ENCODE measurements at places on chromosomes 3 and 15. TPM values are rescaled to one million over a fixed set of nuclear protein-coding genes. Genes with fewer than 3 reads are reported as not detected.

- DNase-seq, result no peak
Measured at GRCh38 chr15:84772467-84772866, 24.1 kb downstream of the ZNF592 start.

DNA sequence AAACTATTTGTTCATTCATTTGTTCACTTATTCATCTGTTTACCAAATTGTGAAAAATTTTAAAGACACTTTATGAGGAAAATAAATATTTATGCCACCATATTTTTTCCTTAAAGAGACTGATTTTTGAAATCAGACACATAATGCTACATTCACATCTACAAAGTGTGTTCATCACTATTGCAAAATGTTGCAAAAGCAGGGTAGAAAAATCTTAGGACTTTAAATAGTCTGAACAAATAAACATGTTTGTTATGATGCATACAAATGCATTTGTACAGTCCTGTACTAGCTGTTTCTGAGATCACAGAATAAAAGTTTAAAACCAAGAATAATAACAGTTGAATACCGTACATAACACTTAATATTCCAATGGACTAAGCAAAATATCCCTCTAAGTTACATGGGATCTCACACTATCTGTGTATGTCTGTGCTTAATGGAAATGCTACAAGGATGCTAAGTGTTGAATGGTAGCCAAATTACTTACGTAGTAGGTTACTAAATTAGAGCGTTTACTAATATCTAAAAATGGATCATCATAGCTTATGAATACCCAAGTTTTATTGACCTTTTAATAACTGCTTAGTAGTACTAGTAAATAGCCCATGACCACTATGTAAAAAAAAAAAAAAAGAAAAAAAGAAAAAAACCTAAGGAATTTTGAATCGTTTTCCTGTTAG lies 25.1 kb downstream of the ATP11B start:
- DNase-seq, result no peak

DNA sequence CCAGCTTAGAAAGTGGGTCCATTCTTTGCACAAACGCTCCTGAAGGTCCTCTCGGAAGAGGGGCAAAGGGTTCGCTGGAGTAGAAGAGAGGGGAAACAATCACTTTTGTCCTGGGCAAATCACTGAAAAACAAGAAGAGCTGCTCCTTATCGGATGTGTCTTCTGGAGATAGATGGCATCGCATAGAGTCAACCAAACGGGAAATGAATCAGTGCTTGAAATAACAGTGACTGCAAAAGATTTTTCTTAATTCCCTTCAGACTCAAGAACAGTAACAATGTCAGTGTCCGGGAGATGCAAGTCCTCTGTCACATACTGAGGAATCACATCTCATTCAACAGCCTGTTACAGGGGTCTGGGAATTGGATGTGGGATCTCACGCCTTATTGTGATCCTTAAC lies 78.8 kb upstream of the PCSK6 start:
- DNase-seq, result no peak

DNA sequence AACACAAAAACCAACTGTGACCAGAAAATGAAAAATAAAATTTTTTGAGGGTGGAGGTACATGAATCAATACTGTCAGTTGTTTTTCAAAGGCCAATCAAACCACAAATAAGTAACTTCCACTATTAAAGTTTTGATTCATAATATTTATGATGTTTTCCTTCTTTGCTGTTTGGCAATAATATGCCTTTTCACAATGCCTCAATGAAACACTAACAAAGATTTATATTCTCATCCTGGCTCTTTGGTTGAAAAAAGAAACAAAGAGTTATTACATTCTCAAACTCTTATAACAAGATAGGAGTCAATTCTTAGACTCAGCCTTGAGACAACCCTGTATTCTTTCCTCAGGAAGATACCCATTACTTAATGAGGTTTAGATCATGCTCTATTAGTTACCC lies 63.1 kb downstream of the C3orf70 start:
- DNase-seq, result no peak

DNA sequence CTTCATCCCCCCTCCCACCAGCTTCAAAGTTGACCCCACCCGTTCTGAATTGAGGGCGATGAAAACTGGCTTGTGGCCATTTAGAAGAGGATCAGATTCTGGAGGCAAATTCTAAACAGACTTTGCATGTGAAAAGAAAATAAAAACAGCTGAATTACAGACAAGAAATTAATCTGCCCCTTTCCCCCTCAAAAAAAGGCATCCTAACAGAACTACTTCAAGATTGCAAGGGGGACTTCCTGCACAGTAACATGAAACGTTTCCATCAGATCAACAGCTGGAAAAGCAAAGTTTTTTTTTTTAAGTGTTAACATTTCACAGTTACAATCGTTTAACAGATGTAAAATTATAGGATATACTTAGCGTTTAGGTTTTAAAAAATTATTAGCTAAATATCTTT lies 229.3 kb downstream of the RORA start:
- no peak for DNase-seq

- DNase-seq, result no peak
Measured at GRCh38 chr15:56608140-56608778, 125.0 kb downstream of the ZNF280D start.

- DNase-seq, result no peak
Measured at GRCh38 chr3:142941373-142942123, 21.9 kb downstream of the PAQR9 start.

DNA sequence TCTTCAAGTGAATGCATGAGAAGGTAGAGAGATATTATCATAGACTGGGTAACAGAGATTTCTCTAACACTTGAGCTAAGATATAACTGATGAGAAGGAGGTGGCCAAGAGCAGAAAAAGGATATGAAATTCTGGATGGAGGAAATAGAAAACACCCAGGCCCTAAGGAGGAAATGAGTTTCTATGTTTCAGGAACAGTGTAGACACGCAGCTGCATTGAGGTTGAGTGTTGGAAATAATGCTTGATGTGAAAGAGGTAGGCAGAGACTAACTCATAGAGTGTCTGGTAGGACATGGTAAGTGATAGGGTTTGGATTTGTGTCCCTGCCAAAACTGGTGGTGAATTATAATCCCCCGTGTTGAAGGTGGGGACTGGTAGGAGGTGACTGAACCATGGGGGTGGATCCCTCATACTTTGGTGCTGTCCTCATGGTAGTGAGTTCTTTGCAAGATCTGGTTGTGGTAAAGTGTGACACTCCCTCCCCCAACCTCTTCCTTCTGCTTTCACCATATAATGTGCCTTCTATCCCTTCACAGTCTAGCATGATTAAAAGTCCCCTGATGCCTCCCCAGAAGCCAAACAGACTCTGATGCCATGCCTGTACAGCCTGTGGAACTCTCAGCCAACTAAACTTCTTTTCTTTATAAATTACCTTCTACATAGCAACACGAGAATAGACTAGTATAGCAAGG lies 787.3 kb downstream of the EDEM1 start:
- DNase-seq, result no peak

- no peak for DNase-seq
Measured at GRCh38 chr3:36525115-36525801, 145.0 kb downstream of the STAC start.

DNA sequence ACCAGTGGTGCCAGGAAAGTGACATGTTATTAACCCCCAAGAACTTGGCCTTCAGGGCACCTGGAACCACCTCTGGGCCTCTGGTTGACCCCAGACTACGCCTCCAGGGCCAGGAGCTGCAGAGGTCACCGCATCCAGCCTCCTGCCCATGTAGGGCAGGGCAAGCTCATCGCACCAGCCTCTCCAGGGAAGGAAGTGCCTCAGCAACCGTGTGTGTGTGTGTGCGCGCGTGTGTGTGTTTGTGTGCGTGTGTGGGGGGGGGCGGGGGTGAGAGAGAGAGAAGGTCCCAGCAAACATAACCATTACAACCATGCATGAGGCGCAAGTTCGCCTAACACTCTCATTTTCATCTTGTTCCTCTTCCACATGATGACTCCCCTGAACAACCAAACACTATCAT lies 31.8 kb downstream of the RAB6B start:
- no peak for DNase-seq

DNA sequence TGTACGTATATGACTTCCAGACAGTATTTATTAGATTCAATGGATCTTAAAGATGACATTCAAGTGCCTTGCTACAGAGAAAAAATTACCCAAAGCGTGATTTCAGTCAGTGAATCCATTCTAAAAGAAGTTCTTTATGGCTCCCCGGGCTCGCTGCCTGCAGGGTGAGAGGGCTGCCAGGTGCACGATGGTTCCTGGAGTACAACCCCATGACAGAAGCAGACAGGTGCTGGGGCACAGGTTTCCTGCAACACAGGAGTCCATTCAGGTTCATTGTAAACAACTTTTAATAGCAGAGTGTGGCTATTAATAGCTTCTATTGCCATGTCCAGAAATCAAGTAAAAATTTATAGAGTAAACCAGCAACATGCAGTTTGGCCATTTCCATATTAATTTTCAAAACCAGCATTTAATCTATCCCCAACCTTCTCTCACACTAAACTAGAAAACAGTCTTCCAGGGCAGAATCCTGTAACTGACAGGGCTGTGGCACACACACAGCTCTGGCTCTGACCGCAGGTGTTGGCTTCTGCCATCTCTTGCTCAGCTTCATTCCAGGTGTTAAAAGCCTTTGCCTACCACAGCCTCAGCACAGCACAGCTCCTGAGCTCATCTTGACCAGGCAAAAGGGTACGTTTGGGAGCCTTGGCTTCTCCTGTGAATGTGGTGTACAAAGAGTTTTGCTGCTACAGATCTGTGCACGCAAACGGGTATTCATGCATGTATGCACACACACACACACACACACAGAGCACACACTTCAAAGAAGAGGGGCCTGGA lies 185.9 kb downstream of the MEX3B start:
- no peak for DNase-seq

- DNase-seq, result no peak
Measured at GRCh38 chr3:161770484-161771386, 274.1 kb downstream of the OTOL1 start.

- DNase-seq, result no peak
Measured at GRCh38 chr15:34933432-34933975, 36.0 kb downstream of the AQR start.

GRCh38 chr15:58109419-58109818 lies 28.8 kb upstream of the AQP9 start:
- DNase-seq, result no peak

GRCh38 chr3:94069194-94069813 lies 6.4 kb downstream of the NSUN3 start:
- DNase-seq, result peak; percentile 15

DNA sequence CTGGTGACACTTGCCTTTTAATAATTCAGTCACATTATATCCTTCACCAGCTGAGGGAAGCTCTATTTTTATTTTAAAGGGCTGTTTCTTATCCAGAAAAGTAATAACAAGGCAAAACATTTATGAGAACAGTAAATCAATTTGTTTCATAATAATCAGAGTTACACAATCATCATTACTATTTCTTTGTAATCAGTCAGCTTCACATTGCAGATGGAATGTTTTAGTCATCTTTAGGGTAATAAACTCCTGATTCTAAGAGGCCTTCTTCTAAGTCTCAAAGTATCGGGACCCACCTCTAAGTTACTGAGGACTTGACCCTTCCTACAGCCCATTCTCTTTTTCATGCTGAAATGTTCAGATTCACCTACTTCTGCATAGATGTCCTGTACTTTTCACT lies 298.3 kb upstream of the TGFBR2 start:
- no peak for DNase-seq

GRCh38 chr3:76132154-76132470 lies 346.8 kb upstream of the ZNF717 start:
- DNase-seq, result no peak

DNA sequence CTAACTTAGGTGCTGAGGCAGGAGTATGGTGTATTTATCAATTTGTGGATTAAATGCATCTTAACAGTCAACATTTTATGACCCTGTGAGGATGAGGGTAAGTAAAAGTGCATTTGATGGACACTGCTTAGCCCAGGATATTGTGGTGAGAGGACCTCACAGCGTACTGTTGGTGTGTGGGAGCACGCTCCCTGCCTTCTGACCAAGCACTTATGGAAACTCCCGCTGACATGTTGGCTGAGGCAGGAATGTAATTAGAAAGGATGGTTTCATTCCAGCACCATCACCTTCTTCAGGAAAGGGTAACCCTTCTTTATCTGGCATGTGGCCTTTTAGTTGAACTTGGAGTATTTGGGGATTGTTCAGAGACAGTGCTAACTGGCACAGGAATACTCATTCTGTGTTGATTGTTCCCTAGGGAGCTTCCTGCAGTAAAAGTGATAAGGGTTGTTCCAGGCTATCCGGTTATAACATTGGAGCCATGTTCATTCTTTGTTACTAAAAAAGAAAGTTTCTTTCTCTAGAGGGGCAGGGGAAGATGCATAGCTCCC lies 11.7 kb upstream of the FSTL1 start:
- no peak for DNase-seq

DNA sequence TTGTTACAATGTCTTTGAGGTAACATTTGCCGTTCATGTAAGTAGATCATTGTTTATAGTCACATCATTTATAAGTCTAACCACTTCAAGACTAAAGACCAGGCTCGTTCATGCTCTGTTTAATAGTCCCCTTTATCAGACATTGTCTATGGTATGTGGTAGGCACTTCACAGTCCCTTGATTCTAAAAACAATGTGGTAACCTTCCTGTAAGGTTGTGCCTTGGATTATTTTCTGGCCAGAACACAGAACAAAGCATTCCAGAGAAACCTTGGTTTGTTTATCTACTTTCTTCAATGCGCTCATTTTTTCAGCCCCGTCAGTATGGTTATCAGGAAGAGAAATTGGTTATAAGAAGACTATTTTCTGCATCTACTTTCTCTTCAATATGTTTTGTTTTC lies 16.3 kb upstream of the ST3GAL6 start:
- no peak for DNase-seq

GRCh38 chr15:93165734-93166470 lies 76.9 kb upstream of the RGMA start:
- DNase-seq, result no peak

GRCh38 chr3:51962854-51963530 lies 4.3 kb downstream of the PCBP4 start:
- DNase-seq, result peak; percentile 45

PGBD4 gene
- 1.6 TPM for polyA plus RNA-seq

CLDN16 gene
- not detected for polyA plus RNA-seq

CCR3 gene
- not detected for polyA plus RNA-seq

MAPKAPK3 gene
- 38.4 TPM for polyA plus RNA-seq

UMPS gene
- 18.6 TPM for polyA plus RNA-seq

SPTBN5 gene
- 4.0 TPM for polyA plus RNA-seq

FETUB gene
- 0.22 TPM for polyA plus RNA-seq

CHRM5 gene
- 0.08 TPM for polyA plus RNA-seq

LTF gene
- polyA plus RNA-seq, result not detected

AP3B2 gene
- polyA plus RNA-seq, result 0.28 TPM

EXD1 gene
- polyA plus RNA-seq, result not detected

DUOXA1 gene
- polyA plus RNA-seq, result not detected

IGSF11 gene
- 2.3 TPM for polyA plus RNA-seq
